ENCODE measurements at places on chromosomes 4 and X. TPM values are rescaled to one million over a fixed set of nuclear protein-coding genes. Genes with fewer than 3 reads are reported as not detected.

DNA sequence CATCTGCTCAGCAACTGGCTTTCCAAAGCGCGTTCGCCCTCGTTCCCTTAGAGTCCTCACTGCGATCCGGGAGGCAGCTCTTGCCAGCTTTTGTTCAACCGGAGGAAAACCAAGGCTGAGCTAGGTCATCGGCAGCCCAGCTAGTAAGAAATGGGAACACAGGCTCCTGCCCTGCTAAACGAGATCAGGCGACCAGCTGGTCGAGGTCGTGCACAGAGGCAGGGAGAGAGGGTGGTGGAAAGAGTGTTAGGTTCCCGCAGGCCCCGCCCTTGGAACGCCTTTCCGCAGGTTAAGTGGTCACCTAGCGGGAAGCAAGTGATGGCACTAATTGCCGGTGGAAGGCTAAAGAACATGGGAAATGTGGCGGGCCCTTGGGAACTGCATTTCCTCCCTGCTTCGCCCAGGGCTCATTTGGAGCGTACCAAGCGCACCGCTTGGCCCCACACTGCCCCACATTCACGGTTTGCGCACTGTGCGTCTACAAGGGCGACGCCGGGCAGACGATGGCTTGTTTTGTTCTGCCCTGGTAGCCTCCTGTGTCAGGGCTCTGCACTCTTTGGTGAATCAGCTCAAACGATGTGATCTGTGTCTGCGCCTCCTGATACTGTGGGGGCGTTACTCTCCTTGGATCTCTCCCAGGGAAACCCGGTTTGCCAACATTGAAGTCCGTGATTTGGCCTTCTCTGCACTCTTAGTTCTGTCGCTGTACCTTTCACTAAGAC is 7.2 kb upstream of the PRDM8 start:
- no peak for DNase-seq

DNA sequence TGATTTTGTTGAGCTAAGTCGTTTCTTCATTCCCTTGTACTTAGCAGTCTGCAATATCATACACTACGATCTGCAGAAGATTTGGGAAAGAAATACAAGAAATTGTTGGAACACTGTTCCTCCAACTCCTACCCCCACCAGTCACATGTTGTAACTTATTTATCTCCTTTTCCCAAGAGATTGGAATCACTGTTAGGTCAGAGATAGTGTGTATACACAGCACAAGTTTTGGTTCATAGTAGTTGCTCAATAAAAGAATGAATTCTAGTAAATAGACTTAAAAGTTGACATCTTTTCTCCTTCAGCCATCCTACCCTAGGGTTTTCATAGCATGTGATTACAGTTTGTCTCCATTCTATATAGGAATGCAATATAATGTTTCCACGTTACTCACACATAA is 68.8 kb downstream of the ARFIP1 start:
- no peak for DNase-seq

DNA sequence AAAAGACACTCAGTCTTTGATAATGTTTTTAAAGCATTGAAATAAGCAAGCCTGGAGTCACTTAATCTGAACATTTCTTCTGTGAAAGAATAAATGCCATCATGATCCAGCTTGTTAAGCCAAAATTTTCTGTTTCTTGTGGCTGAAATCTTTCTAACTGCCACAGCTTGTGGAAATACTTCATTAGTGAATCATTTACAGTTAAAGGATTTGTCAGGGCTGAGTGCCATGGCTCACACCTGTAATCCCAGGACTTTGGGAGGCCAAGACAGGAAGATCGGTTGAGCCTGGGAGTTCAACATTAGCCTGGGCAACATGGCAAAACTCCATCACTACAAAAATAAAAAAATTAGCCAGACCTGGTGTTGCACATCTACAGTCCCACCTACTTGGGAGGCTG is 93.3 kb upstream of the PDE5A start:
- no peak for DNase-seq

DNA sequence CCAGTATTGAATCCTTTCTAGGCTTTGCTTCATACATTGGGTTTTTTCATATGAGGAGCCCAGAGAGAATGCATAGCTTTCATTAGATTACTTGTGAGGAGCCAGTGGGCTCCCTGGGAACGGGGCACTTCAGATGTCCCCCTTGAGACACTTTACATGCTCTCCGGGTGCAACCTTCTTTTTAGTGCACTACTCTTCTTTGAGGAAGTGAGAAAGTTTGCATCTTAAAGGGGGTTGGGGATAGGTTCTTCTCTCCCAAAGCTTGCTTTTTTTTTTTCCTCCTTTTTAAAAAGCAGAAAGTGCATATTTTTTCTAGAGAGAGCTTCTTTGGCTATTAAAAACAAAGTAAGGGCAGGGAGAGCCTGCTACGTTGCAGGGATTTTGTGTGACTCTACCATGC is 4.3 kb downstream of the HADH start:
- DNase-seq: no peak

DNA sequence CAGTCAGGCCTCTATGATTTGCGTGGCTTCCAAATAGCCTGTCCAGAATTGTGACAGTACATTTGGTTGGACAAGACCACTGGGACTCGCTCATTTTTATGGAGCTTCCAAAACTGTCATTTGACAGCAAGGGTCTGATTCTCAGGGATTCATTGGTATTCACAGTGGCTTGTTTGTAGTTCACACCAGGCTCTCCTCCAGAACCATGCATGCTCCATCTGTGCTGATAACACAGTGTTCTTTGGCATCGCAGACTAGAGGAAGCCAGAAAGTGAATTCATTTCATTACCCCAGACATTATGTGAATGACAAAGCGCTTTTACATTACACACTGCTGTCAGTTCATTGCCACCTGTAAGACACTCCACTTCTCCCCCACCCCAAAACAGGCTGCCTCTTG is 208.3 kb downstream of the ARHGAP10 start:
- no peak for DNase-seq

GRCh38 chrX:1591863-1592469 is 562 bp downstream of the AKAP17A start:
- DNase-seq: no peak

GRCh38 chrX:1533058-1533457 is 3.9 kb downstream of the P2RY8 start:
- DNase-seq: no peak

- no peak for DNase-seq
Measured at GRCh38 chr4:145047151-145047550, 50.8 kb downstream of the ANAPC10 start.

GRCh38 chrX:39720945-39721344 is 376.8 kb downstream of the BCOR start:
- no peak for DNase-seq

Gene PLS3
- 76.7 TPM for polyA plus RNA-seq

Gene BRCC3
- polyA plus RNA-seq: 15.8 TPM

Gene SHROOM4
- polyA plus RNA-seq: 4.3 TPM

Gene VCX3A
- not detected for polyA plus RNA-seq

Gene ETDA
- polyA plus RNA-seq: not detected
